Neural crest cell (in vitro differentiated cells): ENCODE measurements at places on chromosomes 3 and 15. TPM values are rescaled to one million over a fixed set of nuclear protein-coding genes. Genes with fewer than 3 reads are reported as not detected.

GOLGA6L7 gene
- total RNA-seq = not detected in 2 replicates

SI gene
- total RNA-seq = not detected in 2 replicates

ATP13A5 gene
- not detected in 2 replicates for total RNA-seq

CCDC80 gene
- total RNA-seq = 42.1 and 49.8 TPM in 2 replicates

ACAP2 gene
- 35.7 and 37.8 TPM in 2 replicates for total RNA-seq

BOC gene
- 114 and 130 TPM in 2 replicates for total RNA-seq
